Activated naive CD4-positive, alpha-beta T cell treated with Interleukin-2 at 50 U/mL for 16 hours (primary cell): ENCODE measurements at places on chromosomes 16 and 17.

DNA sequence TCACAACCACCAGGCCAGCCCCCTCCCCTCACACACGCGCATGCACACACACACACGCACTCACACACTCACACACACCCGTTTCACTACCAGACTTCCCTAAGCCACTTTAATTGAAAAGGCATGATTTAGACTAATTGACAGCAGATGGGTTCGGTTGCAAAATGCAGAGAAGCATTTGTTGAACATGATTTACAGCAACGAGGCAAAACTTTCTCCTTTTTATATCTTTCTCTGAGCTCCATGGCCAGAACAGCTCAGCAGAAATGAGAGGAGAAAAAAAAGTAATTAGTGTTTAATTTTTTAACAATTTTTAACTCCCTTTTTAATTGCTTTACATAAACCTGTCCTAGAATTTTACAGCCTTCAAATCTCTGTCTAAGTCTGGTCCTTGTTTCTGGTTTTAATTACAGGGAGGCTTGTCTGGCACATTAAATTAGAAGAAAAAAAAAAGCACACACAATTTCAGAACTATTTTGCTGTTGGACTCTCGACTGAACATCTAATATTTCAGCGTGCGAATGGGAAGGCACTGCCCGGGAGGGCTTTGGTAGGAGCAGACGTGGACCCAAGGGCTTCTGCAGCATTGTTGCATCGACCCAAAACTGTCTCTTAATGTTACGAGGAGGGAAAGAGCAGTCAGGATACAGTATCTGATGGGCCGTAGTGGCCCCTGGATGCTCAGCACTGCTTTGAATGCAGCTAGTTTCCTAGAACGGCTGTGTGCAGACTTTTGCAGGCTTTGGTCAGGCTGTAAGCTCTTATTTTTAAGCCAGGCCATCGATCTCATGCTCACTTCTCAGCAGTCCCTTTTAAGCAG lies 255.9 kb downstream of the SOX9 start:
- DNase-seq, result no peak

- no peak for DNase-seq
Observed at GRCh38 chr17:29433541-29433940, 43.4 kb downstream of the TAOK1 start.

DNA sequence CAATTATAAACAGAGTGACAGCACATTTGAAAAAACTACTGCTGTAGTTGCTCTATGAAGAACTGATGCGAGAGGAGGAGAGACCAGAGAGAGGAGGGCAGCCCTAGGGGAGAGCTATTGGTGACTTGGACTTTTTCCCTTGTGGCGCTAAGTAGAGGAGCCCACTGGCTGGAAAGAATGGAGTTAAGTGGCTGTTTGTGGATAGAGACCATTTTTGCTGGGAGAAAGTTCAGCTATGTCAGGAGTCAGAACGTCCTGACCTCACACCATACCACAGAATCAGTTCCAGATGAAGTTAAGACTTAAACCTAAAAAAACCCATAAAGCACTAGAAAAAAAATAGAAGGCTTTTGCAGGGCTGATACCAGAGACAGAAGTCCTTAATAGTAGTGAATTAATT lies 2.0 kb downstream of the POLR2A start:
- DNase-seq, result no peak

- DNase-seq, result no peak
Observed at GRCh38 chr16:55640701-55641327, 15.0 kb upstream of the SLC6A2 start.

GRCh38 chr16:89170346-89171215 lies 967 bp upstream of the CDH15 start:
- no peak for DNase-seq

DNA sequence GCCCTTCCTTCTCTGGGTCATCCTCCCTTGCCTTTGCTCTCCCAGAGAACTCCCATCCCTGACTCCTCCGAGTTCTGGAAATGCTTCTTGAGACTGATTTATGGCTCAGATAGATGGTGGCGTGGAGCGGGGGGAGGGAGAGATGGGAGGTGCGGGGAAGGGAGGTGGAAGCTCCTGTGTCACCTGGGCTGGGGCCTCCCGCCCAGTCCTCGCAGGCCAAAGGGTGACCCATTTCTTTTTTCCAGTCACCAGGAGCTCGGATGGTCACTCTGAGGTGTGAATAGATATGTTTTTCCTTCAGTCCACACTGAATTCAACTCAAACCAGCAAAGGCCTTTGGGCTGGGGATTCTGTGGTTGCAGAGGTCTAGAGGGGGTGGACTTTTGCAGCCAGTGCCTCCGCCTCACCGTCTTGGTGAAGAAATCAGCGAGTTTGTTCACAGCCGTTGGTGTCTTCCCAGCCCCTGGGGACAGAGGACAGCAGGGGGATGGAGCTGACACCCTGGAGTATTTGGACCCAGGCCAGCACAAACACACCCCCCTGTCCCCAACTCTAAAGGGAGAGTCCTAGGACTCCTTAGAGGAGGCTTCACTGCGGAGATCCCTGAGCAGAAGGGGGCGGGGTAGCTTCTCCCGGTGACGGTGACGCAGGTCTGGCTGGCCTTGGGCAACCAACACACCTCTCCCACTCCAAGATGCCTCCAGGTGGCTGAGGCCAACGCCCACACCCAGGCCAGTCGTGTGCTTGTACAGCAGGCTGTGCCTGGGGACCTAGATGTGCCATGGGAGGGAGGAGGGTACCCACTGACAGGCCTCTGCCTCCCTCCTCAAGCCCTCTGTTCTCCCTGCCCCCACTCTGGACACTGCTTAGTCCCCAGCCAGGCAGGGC lies 80.6 kb downstream of the AMFR start:
- DNase-seq, result no peak

DNA sequence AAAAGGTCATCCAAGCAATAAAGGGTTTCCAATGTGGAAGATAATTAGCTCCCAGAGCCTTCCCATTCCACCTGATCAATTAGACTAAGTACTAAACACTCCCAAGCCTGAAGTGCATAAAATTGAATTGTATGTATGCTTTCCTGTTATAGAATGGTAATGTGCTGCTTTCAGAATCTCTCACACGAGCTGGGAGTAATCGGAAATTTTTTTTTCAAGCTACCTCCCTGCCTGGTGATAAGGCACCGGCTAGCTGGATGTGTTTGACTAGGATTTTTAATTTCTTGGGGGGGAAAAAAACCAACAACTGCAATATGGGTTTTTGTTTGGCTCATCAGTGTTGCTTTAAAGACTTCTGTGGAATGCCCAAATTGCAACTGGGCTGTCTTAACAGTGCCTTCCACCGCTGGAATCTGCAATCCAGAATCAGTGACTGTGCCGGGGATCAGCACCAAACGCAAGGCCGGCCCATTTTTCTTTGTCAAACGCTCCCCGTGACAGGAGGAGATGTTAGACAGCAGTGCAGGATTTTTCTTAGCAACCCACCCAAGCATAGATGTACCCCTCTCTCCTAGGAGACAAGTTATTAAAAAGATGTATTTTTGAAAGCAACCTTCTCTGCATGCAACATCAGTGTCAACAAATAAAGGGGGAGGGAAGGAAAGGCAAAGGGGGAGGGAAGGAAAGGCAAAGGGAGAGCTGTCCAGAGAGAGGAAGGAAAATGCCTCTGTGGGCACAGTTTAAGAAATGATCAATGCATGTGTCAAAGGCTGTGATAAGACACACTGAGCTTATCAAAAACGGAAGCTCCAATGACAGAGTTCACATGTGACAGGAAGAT lies 387.2 kb downstream of the NPIPA8 start:
- no peak for DNase-seq

DNA sequence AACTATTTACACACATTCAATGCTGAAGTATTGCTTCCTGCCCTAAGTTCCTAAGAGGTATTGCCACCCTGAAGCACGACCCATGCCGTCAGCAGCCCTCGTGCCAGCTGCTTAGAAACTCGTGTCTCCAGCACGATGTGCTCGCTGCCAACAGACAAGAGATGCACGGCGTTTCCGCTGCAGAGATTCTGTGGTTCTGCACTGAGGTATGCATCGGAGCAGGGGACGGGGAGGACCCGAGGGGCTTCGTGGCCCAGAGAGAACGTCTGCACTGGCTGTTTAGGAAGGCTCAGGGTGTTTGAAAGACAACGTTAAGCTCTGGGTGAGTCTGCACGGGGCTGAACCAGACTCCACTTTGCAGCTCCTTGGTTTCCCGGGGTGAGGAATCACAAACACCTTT lies 82.7 kb upstream of the CREBBP start:
- peak; percentile 25 for DNase-seq

DNA sequence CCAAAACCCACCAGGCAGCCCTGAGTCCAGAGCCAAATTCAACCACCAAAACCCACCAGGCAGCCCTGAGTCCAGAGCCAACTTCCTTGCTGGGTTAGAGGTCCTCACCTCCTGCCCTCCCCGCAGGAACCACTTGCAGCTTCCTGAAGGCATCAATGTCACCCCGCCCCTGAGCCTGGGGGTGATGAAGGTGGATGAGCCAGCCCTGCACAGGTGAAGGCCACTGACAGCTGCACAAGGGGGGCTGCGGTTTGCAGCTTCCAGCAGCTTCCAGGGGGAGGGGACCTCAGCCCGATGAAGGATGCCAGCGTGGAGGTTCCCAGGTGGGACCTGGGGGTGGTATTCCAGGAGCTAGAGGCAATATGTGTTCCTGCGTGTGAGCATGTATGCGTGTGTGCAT lies 7.6 kb upstream of the CSNK1D start:
- no peak for DNase-seq

DNA sequence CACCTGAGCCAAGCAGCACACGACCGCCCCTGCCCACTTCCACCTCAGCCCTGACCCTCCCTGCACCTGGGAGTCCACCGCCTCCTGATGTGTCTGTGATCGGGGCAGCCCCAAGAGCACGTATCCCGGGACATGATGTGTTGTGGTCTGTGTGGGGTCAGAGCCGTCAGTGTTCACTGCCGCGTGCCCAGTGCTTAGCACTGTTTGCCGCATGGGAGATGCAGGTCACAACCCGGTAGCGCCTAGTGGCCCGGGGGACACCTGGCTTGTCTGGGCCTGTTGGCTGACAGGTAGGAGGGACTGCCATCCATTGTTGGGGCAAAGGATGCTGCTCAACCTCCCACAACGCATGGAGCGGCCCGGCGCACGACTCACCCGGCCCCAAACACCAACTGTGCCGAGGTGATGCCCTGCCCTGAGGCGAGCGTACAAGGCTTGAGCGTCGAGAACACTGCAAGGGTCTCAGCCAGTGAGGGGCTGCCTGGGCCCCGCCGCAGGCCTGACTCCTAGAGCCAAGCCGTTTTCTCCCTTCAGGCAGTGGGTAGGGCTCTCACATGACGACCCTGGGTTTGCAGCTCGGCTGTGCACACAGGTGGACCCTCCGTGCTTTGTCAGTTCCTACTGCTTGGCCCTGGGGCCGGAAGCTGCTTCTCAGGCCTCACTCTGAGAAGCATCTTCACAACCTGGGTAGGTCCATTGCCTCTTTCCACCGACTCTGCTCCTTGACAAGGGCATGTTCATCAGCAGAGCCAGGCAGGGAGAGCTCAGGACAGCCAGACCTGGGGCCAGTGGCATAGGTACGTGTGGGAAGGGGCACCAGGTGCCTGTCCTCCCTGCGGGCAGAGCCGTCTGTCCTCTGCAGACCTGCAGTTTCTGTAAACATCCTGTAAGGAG lies 5.9 kb upstream of the C16orf95 start:
- no peak for DNase-seq

- peak; percentile 19 for DNase-seq
Observed at GRCh38 chr17:74089869-74090464, 113.5 kb upstream of the RPL38 start.

- no peak for DNase-seq
Observed at GRCh38 chr16:53048139-53048915, 4.4 kb downstream of the CHD9NB start.

GRCh38 chr17:81551458-81552243 lies 502 bp downstream of the FAAP100 start:
- peak; percentile 17 for DNase-seq

DNA sequence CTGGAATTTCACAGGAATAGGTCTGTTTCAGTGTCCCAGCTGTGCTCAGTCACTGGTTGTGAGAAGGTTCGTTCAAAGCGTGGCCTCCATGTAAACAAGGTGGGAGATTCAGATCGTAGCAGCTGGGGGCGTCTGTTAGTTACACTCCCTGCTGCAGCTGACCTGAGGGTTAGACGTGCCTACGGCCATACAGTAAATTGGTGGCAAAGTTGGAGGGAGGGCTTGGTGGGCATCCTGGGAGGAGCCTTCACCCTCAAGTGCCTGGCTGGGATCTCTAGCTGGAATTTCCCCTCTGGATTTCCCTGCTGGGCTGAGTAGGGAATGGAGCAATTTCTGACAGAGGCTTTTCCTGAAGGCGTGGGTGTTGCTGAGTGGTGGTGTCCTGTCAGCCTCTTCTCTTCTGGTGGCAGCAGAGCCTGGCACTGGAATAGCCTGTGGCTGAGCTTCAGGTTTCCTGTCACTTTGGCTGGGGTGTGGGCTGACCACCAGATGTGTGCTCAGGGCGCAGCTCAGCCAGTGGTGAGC lies 6.4 kb downstream of the FCSK start:
- DNase-seq, result no peak

- no peak for DNase-seq
Observed at GRCh38 chr17:66652840-66653507, 181.9 kb upstream of the CACNG5 start.

GRCh38 chr17:41176744-41177387 lies 1.2 kb downstream of the KRTAP4-2 start:
- no peak for DNase-seq

DNA sequence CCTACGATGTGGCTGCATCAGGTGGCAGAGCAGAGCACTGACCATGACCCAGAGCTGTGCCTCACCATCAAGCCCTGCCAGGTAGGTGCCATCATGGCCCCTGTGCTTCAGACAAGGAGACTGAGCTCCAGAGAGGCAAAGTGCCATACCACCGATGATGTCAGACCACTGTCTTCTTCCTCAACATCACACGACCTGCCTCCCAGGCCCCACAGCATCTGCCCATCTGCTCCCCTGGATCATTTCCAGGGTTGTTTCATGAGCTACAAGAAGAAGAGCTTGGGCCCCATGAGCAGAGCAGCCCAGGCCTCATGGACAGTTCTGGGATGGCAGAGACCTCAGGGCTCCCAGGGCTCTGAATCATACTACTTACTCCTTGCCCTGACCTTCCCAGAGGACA lies 9.9 kb downstream of the XYLT1 start:
- no peak for DNase-seq

GRCh38 chr17:12693640-12694039 lies 27.9 kb downstream of the MYOCD start:
- no peak for DNase-seq

DNA sequence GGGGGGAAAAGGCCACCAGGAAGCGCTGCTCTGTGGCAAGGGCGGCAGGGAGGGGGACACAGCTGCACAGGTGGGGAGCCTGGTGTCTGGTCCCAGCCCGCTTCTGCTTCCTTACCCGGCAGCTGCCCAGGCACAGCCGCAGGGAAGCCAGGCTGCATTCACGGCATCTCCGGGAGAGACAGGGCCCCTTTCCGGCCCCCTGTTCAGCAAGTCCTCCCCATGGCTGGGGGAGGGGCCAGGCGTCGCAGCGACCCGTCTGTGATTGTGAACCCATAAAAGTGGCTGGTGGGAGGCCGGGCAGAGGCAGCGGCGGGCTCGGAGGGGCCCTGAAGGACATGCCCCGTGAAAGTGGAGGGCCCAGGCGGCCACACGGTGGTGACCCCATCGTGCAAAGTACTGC lies 28.7 kb downstream of the SOX8 start:
- no peak for DNase-seq

- no peak for DNase-seq
Observed at GRCh38 chr17:22310717-22311686, 618.7 kb downstream of the KCNJ18 start.

GRCh38 chr17:77958716-77959125 lies 218 bp downstream of the TNRC6C start:
- DNase-seq, result no peak

- DNase-seq, result no peak
Observed at GRCh38 chr17:55462711-55463110, 41.1 kb upstream of the MMD start.

- DNase-seq, result no peak
Observed at GRCh38 chr17:65389426-65389825, 172.0 kb downstream of the AXIN2 start.

GRCh38 chr17:31931756-31932155 lies 5.1 kb upstream of the SUZ12 start:
- no peak for DNase-seq
